Fibroblast of gingiva (primary cell): ENCODE measurements at places on chromosomes 7 and 10.

DNA sequence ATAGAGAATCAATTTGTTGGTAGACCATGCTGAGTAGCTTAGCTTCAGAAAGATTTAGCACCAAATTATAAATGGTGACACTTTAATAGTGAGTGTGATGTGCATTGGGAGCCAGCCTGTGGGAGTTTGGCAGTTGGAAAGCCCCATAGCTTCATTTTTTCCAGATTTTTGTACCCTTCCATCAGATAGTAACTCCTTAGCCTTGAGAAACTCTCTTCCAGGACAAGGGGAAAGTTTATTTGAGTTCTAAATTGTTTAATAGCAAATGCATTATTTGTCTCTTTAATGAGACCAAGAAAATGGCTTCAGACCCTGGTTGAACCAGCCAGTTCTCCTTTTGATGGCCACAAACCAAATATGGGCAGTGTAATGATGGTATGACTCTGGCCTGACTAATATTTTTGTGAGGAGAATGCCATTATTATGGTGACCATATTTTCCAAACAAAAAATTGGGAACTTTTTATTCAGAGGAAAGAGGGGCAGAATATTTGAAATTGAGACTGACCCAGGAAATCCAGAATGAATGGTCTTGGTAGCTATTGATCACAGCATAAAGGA is 49.8 kb downstream of the PLCE1 start:
- DNase-seq = no peak

DNA sequence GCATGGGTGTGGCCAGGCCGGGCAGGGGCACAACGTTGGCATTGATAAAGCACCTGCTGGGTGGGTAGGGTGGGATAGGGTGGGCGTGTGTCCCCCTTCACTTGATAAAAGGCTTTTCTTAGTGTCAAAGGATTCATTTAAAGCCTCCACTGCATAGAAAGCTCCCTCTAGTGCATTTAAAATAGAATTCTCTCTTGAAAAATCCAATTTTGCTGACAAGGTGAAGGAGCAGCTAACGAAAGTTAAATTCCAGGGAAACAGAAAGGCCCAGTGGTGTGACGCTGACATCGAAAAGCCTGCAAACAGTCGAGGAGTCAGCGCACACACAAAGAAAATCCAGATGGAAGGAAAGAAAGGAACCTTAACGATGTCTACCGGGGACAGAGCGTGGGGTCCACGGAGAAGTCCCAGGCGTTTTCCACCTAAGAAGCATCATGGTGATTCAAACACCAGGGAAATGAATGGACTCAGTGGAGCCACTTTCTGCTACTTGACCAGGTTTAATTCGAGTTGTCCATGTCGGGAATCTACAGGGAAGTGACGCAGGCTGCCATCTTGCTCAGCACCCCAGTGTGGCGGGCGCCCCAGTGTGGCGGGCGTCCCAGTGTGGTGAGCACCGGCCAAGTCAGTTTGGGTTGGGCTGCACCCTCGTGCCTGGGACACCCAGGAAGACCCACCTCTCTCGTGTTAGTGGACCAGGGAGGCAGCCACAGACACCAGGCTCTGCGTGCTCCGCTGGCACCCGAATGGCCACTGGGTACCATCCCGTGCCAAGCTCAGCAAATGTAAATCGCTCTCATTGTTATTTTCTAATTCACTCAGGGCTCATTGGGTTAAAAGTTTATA is 217.8 kb downstream of the DNAJB6 start:
- DNase-seq = no peak

DNA sequence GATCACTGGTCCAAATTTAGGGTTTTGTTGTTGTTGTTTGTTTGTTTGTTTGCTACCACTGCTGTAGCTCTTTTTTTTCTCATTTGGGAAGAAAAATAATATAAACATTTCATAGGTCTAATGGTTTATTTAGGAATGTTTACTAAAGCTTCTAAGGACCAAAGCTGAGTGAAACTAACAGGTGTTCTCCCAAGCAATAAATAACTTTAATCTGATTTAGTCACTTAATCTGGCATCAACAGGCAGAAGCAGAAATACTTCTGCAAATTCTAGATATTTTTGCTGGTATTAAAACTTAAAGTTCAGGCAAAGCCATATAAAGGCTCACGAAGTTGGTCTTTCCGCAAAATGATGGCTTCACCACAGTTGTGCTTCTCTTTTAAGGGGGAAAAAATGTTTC is 144.5 kb upstream of the YAE1 start:
- DNase-seq = no peak

DNA sequence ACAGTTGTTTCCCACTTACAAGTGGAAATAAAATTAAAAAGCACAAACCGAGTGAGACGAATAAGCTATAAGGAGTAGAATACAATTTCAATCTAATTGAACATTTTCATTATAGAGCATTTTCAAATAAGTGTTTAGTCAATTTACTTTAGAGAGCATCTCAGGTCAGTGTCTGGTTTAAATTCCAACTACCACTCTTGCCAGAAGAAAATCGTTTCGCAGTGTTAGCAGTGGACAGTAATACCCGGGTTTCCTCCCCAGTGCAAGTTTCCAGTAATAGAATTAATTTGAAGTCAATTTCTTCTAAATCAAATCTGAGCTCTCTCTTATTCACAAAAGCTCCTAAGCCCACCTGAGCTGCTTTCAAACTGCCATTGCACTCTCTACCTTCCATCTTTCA is 45.7 kb downstream of the CREB3L2 start:
- DNase-seq = no peak

DNA sequence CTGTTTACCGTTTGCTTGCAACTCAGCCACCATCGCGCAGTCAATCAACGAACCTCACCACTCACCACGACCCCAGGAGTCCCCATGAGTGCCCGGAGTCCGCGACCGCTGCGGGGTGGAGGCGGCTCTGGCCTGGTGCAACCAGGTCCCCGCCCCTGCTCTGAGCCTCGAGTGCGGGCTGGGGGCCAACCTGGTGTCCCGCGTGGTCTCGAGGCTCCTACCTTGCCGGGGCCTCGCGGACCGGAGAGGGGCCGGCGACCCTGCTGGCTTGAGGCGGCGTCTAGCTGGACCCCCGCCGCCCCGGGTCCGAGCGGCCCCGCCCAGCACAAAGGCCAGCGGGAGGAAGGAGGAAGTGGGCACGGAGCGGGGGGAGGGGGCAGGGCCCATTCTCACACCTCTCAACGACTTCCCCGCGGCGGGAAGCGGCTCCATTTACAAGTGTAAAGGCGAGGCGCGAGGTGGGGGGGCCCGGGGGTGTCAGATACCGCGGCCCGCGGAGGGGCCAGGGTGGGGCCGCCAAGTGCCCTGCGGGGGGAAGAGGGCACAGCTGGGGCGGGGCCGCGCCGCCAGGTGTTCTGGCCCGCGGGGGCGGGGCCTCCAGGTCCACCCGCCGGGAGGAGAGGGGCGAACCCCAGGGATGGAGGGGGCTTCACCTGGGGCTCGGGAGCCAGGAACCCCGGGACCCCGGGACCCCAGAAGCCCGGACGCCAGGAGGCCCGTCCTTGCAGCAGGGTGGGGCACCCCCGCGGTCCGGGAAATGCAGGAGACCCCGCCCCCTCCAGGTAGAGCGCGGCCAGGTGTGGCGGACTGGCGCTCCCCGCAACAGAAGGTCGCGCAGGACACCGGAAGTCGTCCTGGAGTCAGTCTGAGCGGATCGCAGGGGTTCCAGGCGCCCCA is 8.6 kb downstream of the CTBP2 start:
- DNase-seq = no peak

DNA sequence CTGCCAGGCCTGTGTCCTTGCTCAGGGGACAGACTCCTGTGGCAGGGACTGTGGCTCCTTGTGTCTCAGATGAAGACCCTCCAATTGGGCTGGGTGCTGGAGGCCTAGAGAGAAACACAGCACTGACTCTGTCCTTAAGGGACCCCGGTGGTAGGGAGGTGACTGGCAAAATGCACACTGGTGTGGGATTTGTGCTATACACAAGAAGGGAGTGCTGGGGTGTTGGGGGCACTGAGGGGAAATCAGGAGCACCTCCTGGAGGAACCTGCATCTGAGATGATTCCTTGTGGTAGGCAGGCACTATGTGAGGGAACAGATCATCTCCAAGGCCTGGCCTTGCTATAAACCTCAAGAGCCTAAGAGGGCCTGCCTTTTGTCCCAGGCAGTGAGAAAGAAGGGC is 149.2 kb downstream of the RPS24 start:
- no peak for DNase-seq

- no peak for DNase-seq
Observed at GRCh38 chr7:26508481-26508880, 216.8 kb downstream of the SNX10 start.

GRCh38 chr7:129017933-129018538 is 36.9 kb downstream of the TNPO3 start:
- DNase-seq = no peak

- no peak for DNase-seq
Observed at GRCh38 chr7:10192074-10192473, 781.6 kb upstream of the PHF14 start.

- DNase-seq = no peak
Observed at GRCh38 chr10:99530108-99531025, 2.4 kb upstream of the NKX2-3 start.

DNA sequence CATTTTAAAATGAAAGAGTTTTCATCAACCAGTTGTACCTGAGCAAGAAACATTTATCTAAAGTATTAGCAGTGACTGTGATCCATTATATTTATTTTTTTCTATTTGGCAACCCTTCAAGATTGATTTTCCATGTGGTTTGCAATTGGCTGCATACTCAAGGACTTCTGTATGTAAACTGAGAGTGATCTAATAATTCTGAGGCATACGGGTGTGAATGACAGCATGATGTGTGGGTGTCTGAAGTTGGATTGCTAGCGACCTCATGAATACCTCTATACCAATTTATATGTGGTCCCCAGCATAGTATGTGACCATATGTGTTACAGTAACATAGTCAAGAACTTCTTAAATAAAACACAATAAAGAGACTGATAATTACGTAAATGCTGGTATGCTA is 8.2 kb upstream of the MPP7 start:
- DNase-seq = no peak

- DNase-seq = no peak
Observed at GRCh38 chr7:104758504-104758903, 255.5 kb upstream of the KMT2E start.

DNA sequence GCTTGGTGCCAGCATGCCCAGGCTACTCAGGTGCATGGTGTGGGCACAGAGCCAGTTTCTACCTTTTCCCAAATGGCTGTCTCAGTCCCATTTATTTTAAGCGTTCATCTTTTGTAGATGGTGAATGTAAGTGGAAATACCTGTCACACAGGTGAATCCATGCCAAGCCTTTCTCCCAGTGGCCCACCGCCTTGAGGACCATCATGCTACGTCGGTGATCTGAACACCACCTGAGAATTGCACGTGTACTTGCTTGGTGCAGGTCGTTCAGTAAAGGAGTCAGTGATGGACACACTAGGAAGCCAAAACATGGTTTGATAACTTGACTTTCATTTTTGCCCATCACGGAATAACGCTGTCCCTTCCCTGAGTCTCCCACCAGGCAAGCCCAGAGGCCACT is 666.7 kb upstream of the FOXK1 start:
- DNase-seq = no peak

GRCh38 chr10:110504111-110504735 is 6.5 kb downstream of the DUSP5 start:
- peak; percentile 93 for DNase-seq

DNA sequence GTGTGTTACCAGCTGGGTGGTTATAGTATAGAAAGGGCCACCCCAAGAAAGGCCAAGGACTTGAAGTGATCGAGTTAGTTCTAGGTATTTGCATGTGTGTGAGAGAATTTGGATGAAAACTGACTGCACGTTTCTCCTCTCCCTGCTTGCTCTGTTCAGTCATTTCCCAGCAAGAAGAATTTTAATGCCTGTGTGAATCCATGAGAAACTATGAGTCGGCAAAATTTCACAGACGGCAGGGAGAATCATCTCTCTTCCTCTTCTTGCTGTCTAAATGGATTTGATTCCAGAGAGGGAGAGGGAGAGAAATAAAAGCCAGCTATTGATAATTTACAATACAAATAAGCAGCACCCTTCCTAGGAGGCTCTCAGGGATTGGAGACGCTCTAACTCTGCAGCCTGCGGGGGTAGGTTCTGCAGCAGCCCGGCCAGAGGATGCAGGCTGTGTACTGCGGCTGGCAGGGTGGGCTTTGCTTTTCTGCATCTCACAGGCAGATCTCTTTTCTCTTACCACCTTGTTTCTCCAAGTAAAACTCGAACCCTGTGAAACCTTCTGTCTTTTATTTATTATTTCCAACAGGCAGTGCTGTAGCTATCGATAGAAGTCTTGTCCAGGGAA is 183.6 kb downstream of the TCF7L2 start:
- DNase-seq = peak; percentile 55

- peak; percentile 42 for DNase-seq
Observed at GRCh38 chr10:73065441-73065840, 31.2 kb downstream of the P4HA1 start.

DNA sequence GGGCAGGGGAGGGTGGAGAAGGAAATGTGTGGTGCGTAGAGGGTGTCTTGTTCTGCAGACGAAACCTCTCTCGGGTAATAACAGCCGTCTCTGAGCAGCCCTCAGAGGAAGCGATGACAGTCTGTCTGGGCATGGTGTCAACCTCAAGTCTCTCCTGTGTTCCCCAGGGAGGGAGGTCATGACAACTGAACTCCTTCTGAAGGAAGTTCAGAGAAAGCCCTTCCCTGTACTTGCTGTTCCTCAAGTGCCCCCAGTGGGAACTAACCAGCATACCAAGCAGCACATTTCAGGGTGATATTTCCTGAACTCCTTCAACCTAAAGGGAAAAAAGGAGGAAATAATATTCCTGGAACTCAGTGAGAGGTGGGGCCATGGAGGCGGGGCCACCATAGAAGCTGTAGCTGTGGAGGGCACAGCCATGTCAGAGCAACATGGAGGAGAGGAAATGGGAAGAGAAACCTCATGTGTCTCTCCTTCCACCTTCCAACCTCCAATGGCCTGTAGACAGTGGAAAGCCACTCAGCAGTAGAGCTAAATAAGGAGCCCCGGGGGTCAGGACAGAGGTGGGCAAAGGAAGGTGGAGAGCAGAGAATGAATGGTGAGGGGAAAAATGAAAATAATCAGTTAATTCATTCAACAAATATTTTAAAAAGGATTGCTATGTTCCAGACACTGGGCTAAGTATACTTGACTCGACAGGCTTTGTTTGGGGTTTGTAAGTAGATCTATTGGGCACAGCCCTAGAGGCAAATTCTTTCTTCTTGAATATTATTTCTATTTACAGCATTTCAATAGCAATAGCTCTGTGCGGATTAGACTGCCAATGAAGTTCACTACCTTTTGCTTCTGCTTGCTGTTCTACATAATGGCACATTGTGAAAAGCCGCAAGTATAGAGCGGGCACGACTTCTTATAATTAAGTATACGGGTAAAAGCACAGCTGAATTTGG is 61.0 kb upstream of the AOAH start:
- no peak for DNase-seq

- DNase-seq = no peak
Observed at GRCh38 chr7:8386926-8387550, 46.4 kb upstream of the NXPH1 start.

DNA sequence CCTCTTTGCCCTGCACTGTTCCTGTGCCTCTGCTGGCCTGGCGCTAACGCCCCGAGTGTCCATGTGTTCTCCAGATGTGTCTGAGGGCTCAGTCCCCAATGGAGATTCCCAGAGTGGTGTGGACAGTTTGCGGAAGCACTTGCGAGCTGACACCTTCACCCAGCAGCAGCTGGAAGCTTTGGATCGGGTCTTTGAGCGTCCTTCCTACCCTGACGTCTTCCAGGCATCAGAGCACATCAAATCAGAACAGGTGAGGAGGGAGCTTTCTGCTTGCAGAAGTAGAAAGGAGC is 60.9 kb downstream of the PAX2 start:
- DNase-seq = no peak

- no peak for DNase-seq
Observed at GRCh38 chr10:1208366-1209311, 152.5 kb downstream of the WDR37 start.
